ENCODE measurements at places on chromosomes 6 and 20.

GRCh38 chr6:137723273-137724017 is 143.6 kb upstream of the TNFAIP3 start:
- no peak for DNase-seq

GRCh38 chr20:61850457-61850856 is 215.2 kb downstream of the TAF4 start:
- no peak for DNase-seq

GRCh38 chr6:24107294-24107693 is 18.7 kb upstream of the NRSN1 start:
- no peak for DNase-seq

DNA sequence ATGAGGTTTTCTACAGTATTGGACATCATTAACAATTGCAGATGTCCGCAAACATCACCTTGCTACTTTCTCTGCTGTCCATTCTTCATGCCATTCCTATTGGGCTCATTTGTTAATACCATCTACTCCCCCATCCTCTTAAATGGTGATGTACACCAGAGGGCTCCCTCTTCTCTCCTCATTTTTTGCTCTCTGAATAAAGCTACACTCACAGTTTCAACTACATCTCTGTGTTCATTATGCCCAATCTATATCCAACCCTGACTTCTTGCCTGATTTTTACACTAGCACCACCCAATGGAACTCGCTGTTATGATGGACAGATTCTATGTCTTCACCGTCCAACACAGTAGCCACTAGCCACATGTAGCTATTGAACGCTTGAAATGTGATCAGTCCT is 288.1 kb upstream of the ID4 start:
- DNase-seq: no peak

- DNase-seq: no peak
Observed at GRCh38 chr6:86682297-86682696, 255.0 kb upstream of the HTR1E start.

- DNase-seq: peak; percentile 41
Observed at GRCh38 chr20:47727170-47727880, 58.0 kb downstream of the SULF2 start.
